ENCODE measurements at places on chromosomes 16 and 17.
A peak's percentile ranks its signal among the peaks of the same experiment; 100 is the strongest.

DNA sequence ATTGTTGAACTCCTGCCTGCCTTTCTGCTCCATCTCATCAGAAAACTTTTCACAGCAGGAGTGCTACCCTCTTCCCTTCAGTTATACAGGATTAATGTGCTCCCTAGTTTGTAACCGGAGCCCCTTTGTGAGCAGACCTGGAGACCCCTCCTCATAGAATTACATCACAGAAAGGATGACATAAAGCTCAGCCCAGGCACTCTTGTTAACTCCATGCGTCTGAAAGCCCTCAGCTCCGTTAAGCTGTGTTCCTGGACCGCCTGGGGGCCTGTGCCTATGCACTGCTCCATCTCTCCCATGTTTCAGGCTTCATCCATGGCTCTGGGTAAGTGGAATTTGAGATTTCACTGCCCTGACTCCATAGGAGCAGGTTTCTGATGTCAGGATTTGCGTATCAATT lies 7.6 kb downstream of the WSCD1 start:
- no peak for DNase-seq

DNA sequence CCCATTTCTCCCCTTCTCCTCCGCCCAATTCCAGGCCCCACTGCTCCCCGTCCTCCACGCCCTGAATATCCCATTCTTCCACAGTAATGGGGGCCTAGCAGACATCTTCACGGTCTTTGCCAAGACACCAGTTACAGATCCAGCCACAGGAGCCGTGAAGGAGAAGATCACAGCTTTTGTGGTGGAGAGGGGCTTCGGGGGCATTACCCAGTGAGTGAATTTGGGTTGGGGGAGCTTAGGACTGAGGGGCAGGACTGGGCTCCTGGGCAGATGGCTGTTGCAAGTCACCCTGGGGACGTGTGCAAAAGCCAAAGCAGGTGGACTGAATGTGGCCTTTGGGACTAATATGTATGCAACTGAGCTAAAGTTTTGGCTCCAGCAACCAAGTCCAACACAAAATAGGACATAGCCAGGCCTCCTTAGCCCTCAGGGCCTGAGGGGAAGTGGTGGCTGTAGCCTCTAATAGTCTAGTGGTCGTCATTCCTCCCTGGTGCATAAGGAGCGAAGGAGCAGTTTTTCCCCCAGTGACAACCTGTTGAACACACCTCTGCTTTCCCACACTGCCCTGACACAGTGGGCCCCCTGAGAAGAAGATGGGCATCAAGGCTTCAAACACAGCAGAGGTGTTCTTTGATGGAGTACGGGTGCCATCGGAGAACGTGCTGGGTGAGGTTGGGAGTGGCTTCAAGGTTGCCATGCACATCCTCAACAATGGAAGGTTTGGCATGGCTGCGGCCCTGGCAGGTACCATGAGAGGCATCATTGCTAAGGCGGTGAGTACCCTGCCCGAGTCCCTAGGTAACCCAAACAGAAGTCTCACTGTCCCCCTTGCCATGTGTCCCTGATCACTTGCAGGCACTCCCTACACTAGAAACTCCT lies 2.6 kb downstream of the ACADVL start:
- no peak for DNase-seq

DNA sequence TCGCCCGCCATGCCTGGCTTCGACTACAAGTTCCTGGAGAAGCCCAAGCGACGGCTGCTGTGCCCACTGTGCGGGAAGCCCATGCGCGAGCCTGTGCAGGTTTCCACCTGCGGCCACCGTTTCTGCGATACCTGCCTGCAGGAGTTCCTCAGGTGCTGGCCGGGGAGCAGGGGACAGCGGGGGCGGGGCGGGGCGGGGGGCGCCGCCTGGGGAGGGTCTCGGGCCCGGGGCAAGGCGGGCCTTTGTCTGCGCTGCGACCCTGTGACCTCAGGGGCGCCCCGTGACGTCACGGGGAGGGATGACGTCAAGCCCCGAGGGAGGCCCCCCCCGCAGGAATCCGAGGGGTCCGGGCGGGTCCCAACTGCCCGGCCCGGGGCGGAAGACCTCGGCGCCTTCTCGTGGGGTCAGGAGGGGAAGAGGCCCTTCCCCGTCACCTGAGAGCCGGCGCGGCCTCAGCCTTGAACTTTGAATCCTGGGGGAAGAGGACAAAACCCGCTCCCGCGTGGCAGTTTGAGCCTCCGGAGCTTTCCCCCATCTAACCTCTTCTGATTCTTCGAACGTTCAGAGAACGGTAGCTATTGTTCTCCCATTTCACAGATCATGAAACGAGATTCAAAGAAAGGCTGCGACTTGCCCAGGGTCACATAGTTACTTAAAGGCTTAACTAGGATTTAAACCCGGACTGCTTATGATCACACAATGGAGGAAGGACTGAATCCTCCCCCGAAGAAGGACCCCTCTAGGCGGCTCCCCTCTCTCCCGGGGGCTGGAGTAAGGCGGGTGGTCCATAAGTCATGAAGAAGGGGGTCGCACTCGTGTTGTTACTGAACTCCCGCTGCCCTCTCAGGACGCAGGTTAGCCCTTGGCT lies 527 bp downstream of the TRAF4 start:
- DNase-seq = peak; percentile 73

GRCh38 chr16:57626420-57627170 lies 1.8 kb upstream of the ADGRG1 start:
- no peak for DNase-seq

DNA sequence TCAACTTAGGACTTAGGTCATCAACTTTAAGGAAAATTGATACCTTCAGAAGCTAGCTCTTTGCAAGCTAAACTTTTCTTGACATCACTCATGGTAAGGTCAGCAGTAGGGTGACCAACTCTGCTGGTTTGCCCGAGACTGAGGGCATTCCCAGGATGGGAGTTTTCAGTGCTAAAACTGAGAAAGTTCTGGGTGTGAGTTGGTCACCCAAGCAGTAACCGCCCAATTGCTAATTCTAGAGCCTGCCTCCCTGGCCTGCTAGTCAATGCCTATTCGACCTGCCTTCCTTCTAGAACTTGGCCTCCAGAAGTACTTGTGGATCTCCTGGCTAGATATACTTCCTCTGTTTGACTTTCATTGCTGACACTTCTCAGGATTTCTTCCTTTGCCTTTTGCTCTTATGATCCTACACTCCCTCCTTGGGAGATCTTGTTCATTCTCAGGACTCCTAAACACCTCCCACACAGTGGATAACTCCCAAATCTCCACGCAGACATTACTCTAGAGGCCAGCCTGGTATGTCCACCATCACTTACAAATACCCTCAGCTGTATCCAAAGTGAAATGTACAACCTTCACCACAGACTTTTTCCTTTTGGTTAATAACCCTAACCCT lies 10.5 kb upstream of the MYO18A start:
- no peak for DNase-seq

DNA sequence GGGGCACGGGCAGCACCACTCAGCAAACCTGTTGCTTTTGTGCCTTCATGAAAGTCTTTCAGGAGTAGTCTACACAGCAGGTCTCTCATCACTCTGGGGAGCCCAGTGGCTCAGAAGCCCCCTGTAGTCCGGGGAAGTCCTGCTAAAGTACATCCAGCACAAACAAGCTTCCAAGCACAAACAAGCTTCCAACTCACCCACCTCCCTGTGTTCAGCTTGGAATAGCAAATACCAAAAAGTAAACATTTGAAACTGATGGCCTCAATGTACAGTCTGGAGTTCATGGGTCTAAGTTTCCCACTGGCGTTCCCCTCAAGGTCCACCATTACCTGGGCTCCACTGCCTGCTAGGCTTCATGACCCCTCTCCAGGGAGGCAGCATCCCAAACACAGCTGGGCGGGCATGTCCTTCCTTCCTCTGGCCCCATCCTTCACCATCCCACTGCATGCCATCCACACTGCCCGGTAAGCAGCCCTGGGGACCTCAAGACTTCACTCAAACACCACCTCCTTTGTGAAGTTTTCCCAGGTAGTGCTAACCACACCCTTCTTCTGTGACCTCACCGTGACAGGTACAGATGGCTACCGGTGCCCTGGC lies 62.8 kb upstream of the SIAH1 start:
- DNase-seq = no peak

GRCh38 chr17:66365903-66366302 lies 63.5 kb downstream of the PRKCA start:
- DNase-seq = no peak

- DNase-seq = no peak
Measured at GRCh38 chr17:15971098-15971678, 26.3 kb downstream of the ADORA2B start.

GRCh38 chr16:85629326-85629725 lies 16.2 kb downstream of the GSE1 start:
- no peak for DNase-seq

DNA sequence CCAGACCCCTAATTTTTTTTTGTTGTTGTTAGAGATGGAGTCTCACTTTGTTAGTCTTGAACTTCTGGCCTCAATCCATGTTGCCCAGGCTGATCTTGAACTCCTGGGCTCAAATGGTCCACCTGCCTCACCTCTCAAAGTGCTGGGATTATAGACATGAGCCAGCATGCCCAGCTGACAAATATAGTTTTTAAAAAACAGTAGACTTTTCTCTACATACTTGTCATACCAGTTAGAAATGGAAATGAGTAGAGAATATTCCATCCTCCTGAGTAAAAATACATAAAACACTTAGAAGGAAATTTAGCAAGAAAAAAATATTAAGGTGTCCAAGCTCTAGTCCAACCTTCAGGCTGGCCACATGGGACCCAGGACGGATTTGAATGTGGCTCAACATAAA lies 21.4 kb downstream of the C16orf78 start:
- no peak for DNase-seq

DNA sequence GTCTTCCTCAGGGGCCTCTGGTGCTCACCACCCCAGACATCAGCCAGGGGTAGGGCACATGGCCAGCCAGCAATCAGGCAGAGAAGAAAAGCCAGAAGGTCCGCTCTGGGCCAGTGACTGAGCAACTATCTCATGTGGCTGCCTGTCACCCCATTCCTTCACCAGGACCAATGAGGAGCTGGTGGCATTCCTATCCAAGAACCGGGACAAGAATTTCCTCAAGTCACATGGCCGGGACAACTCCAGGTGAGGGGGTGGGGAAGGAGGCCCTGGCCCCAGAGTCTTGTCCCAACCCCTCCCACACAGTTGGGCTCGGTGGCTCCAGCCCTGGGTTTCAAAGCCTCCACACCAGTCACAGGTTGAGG lies 9.4 kb downstream of the XYLT2 start:
- no peak for DNase-seq

- DNase-seq = no peak
Measured at GRCh38 chr17:57417956-57418355, 161.6 kb downstream of the MSI2 start.

GRCh38 chr17:72598695-72599094 lies 477.9 kb downstream of the SOX9 start:
- no peak for DNase-seq

GRCh38 chr16:75225678-75226515 lies 7.1 kb downstream of the CTRB1 start:
- no peak for DNase-seq

DNA sequence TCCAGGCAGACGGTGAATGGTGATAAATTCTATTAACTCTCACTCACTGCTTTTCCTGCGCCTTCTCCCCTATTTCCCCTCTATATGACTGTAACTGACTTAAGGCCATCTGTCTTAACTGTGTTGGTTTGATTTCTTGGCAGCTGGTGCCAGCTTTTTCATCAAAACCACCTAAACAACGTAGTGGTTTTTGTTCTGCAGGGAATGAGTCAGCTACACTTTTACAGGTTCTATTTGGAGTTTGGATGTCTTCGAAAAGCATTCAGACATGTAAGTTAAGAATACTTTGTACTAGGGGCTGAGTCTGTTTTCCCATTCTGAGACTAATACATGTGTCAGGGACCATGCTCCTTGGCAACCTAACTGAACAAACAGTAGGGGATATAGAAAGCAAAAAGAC lies 8.5 kb downstream of the REXO5 start:
- DNase-seq = no peak

DNA sequence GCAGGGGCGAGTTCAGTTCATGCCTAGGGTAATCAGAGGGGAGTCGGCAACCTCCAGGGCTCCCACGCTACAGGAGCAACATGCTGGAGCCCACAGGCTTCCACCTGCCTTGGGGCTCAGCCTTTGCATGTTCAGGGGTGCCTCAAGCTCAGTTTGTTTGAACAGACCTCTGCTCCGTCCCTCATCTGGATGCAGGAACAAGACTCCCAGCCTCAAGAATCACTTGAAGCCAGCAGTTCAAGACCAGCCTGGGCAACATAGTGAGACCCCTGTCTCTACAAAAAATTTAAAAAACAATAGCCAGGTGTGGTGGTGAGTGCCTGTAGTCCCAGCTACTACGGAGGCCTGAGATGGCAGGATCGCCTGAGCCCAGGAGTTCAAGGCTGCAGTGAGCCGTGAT lies 4.9 kb upstream of the HSD11B2 start:
- DNase-seq = no peak

DNA sequence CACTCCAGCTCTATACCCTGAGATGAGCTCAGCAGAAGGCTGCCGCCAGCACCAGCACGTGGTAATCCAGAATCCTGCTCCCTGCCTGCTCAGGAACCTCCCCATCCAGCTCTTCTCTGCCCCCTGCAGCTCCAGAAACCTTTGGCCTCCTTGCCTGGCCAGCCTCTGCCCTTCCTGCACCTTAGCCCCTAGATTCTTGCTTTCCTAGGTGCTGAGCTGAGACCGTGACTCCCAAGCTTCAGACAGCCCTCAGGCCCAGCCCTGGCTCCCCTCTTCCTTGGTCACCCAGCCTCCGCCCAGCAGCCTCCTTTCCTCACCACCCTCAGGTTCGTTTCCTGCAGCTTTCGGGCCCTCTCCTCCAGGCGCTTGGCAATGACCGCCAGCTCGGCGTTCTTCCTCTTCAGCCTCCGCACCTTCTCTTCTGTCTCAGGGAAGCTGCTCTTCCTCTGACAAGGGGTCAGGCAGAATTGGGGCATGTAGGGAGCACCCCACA lies 2.6 kb downstream of the TSPOAP1 start:
- no peak for DNase-seq

GRCh38 chr17:55962951-55963401 lies 190.3 kb upstream of the ANKFN1 start:
- no peak for DNase-seq

DNA sequence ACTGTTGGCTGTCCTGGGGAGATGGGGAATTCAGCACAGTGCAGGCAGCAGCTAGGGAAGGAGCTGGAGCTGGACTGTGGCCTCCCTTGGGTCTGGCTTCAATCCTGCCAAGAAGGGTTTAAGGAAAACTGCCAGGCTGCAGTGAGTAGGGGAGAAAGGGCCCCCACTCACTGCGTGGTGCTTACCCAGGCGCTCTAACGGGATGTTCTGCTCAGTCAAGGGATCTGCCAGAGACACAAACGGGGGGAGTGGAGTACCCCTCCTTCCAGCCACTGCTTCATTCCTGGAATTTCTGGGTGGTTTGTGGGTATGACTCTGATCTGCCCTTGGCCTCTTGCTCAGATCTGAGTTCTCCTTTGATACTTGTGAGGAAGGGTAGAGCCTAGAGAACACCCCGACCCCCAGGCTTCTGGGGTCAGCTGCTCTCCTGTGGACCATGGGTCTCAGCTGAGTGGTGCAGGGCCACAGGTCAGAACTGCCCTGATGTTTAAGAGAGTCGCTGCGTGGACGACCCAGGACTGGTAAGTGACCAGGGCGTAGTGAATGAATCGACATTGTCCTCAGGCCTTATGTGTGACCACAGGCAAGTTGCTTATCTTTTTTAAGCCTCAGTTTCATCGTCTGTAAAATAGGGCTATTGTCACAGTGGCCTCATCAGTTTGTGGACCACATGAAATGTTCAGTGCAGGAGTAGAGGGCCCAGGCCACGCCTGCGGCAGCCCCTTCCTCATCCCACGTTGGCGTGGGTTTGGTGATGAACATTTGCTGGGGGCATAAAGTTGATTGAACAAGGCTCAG lies 9.6 kb downstream of the CRISPLD2 start:
- no peak for DNase-seq

GRCh38 chr17:3510090-3510489 lies 34.3 kb downstream of the ASPA start:
- no peak for DNase-seq
